ENCODE measurements at places on chromosomes 5 and 9.

- no peak for DNase-seq
These were observed 29.3 kb downstream of the AP3B1 start for GRCh38 chr5:78265163-78265562.

- no peak for DNase-seq
These were observed 43.4 kb upstream of the CDKN2B start for GRCh38 chr9:22052376-22052945.

DNA sequence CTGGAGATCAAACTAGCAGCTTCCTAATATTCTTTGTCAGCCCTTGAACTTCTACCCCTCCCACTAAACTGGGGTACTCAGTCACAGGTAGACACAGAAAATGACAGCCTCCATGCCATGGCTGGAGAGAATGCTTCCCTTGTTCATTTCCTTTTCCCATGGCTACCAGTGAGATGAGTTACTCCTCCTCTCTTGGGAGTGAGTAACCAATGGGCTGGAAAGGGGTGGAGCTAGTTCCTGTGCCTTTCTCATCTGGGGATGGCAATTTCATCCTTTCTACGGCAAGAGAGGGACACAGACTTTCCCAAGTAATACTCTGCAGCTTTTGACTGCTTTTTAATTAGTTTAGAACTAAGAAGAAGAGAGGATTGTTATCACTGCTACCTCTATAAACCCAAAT is 1045.6 kb upstream of the WWC1 start:
- no peak for DNase-seq

DNA sequence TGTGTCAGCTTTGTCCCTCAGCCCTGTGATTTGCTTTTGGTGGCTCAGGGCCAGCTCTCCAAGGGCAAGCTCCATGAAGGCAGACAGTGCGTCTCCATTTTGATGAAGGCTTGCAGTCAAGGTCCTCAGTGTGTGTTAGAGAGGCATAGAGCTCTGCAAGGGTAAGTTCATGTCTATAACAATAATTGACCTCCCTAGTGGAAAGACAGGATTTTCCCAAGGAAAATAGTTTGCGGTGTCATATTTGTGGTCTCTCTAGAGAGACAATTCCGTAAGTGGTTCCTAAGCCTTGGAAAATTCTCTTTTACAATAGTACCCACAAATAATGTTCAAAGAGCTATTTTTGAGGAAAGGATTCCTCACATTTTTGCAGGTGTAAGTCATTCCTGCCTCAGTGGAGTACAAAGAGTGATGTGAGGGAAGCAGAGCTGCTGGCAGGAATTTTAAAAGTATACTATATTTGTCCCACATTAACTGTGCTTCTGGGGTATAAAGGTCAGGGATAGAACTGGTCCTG is 40.2 kb downstream of the SLC1A3 start:
- DNase-seq, result no peak

DNA sequence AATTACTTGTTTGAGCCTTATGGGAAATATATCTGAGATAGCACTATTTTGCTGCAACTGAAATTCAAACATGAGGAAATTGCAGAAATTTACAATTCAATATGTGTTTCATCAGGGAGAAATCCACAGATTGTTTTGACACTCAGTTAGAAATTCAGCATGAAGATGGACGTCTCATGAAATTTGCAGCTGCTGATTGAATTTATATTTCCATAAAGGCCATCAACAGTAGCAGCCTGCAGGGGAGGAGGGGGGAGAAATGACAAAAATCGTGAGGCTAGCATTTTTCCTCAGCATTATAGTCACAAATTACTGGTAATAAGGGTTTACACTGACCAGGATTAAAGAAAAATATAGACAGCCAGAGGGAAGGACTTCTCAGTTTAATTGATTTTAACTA is 81.0 kb downstream of the NDUFAF2 start:
- DNase-seq, result no peak

GRCh38 chr5:134466241-134467069 is 54.8 kb upstream of the CDKN2AIPNL start:
- peak; percentile 25 for DNase-seq

DNA sequence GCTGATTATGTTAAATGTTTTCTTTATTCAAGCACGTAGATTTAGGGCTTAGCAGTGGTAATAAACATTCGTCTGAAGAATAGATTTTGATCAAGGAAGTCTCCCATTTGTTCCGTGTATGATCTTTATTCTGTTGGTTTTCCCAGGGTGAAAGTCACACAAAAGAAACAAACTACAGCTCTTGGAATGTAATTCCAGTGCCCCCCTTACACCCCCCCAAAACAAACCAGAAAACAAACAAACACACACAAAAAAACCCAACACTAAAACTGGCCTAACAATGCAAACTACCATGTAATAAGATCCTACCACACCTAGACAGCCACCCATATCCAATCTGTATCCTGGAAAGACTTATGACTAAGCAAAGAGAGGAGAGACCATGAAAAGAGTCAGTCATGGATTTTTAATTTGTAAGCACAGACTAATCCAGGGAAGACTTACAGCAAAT is 196.2 kb upstream of the ELL2 start:
- no peak for DNase-seq

DNA sequence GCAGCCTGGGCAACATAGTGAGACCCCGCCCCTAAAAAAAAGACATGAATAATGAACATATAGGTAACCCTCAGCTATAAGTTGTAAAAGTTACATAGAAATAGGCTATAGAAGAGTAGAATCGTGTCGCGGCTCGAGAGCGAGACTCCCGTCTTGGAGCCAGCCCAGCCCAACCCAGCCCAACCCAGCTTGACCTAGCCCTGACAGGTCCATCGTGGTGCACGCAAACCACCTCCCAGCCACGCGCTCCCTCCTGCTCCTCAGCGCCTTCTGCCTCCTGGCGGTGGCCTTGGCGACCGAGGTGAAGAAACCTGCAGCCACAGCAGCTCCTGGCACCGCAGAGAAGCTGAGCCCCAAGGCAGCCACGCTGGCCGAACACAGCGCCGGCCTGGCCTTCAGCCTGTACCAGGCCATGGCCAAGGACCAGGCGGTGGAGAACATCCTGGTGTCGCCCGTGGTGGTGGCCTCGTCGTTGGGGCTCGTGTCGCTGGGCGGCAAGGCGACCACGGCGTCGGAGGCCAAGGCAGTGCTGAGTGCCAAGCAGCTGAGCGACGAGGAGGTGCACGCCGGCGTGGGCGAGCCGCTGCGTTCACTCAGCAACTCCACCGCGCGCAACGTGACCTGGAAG is 10.8 kb downstream of the KIF24 start:
- DNase-seq, result no peak

All from activated CD4-positive, alpha-beta T cell treated with anti-CD3 and anti-CD28 coated beads, Interleukin-2, amount 50 U/mL, for 24 hours (primary cell).